ENCODE measurements at places on chromosomes 6 and 20.

GRCh38 chr6:64926051-64926450, 781.0 kb downstream of the EYS start:
- DNase-seq, result no peak

- no peak for DNase-seq
These were observed 1.5 kb downstream of the FAM50B start for GRCh38 chr6:3850451-3851203.

DNA sequence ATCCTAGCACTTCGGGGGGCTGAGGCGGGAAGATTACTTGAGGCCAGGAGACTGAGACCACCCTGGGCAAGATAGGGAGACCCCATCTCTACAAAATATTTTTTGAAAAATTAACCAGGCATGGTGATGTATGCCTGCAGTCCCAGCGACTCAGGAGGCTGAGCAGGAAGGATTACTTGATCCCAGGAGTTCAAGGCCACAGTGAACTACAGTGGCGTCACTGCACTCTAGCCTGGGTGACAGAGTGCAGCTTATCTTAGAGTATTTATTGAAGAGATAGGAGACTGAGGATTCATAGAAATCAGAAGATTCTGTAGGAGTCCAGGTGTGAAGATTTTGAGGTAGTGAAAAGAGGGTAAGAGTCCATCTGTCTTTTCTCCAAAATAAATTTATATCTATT, 45.0 kb downstream of the SLC17A5 start:
- no peak for DNase-seq

DNA sequence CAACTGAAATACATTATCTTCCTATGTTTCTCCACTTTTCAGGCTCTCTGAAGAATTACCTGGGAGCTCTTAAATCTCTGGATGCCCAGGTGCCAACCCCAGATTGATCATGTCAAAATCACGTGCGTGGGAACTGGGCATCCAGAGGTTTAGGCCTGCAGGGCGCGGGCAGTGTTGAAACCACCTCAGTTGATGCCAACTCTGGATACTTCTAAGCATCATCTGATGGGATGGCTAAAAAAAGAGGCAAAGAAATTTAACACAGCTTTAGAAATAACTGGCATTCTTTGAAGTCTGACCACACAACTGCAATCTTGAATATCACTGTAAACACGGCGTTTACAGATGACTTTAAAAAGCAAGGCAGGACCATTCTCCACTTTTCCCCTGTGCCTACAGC, 41.9 kb downstream of the PTGIS start:
- DNase-seq, result no peak

GRCh38 chr6:143449714-143450452, 612 bp downstream of the ADAT2 start:
- DNase-seq, result no peak

DNA sequence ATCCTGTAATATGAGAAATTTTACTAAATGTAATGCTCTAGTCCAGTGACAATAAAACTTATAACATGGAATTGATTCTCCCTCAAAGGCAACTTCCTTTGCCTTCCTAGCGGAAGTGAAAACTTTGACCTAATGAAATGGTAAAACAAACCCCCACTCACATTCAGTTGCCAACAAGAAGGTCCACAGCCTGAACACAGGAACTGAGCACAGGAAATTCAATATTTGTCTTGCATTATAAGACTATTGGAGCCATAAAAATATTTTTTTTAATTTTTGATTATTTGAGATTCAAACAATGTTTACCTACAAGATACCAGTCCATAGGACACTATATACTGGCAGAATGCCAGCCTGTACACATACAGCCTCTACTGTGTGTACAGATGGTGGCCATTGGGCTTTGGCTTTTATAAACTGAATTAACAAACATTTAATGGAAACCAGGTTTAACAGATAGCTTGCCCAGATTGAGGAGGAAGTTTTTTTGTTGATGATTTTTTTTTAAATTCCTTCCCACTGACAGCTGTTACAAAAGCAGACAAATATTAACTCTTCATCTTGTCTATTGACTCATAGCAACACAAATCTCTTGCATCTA, 481.5 kb upstream of the JAG1 start:
- no peak for DNase-seq

GRCh38 chr6:6546318-6547109, 42.0 kb upstream of the LY86 start:
- DNase-seq, result peak; percentile 34

DNA sequence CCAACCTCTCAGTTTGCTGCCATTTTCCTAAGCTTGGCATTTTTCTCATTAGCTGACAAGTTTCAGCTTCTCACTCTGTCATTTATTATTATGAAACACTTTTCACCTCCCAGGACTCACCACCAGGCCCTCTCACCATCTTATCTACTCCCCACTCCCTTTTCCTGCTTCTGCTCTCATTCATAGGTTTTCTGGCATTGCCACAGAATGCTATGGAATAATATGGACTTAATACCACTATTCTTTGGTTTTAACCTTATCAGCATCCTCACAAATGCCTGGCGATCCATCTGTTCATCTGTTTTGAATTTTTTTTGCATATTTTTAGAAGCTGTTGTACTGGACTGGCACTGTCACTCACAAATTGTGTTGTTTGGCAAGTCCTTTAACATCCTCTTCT, 16.4 kb upstream of the LAMA4 start:
- no peak for DNase-seq

DNA sequence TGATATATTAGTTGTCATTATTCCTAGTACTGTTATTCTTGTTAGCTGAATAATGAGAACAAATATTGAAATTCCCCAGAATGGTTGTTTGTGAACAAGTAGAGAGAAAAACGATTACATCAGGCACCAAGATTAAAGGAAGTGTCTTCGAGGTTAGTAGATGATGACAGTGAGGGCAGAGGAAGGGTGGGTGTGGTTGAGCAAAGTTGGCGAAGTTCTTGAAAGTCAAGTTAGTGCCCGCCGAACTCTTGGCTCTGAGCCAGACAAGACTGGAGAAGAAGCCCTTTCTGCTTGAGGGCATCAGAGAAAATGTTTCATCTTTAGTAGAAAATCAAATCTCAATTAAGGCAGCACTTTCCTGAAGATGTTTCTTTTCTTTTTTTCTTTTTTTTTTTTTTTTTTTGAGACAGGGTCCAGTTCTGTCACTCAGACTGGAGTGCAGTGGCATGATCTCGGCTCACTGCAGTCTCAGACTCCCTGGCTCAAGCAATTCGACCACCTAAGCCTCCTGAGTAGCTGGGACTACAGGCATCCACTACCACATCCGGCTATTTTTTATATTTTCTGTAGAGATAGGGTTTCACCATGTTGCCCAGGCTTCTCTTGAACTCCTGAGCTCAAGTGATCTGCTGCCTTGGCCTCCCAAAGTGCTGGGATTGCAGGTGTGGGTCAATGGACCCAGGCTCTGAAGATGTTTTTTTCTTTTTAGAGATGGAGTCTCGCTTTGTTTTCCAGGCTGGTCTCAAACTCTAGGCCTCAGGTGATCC, 77.1 kb downstream of the SGK1 start:
- no peak for DNase-seq

- no peak for DNase-seq
These were observed 123.1 kb downstream of the OLIG3 start for GRCh38 chr6:137370871-137371633.

DNA sequence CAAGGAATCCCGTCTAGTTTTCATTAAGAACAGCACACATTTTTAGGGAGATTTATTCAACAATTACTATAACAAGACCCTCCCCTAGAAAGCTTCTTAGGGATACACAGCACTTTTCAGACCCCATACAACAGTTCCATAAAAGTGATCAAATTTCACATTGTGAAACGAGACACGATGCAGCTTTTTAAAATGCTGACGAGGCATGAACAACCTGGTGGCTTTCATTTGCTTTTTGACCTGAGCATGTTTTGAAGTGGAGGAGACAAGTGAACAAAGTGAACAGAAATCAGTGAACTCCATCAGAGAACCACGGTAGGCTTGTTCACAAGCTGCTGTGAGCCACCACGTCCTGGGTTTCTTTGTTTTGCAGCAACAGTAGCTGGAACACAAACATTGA, 112.2 kb downstream of the PCSK2 start:
- DNase-seq, result no peak

- no peak for DNase-seq
These were observed 82.3 kb upstream of the CD83 start for GRCh38 chr6:14035071-14035847.

- no peak for DNase-seq
These were observed 85.0 kb upstream of the KCNK16 start for GRCh38 chr6:39407446-39407993.

GRCh38 chr20:45128099-45128498, 3.8 kb upstream of the WFDC12 start:
- DNase-seq, result no peak

DNA sequence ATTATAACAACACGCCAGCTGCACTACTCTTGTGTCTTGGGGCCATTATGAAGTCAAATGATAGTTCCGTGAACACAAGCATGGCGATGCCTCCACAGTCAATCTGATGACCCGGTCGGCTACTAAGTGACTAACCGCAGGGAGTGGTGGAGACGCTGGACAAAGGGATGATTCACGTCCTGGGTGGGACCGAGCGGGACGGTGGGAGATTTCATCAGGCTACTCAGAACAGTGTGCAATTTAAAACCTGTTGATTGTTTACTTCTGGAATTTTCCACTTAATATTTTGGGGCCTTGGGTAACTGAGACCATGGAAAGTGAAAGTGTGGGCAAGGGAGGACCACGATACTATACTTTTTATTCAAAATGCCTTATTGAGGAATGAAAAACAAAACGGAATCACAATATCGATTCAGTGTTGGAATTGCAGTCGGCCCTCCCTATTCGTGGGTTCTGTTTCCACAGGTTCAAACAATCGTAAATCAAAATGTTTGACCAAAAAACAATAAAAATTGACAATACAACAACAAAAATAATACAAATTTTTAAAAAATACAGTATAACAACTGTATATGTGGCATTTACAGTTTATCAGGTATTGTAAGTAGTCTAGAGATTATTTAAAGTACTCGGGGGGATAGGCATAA, 66.5 kb downstream of the MYLK4 start:
- no peak for DNase-seq

GRCh38 chr6:22622351-22622750, 53.0 kb downstream of the HDGFL1 start:
- DNase-seq, result no peak

DNA sequence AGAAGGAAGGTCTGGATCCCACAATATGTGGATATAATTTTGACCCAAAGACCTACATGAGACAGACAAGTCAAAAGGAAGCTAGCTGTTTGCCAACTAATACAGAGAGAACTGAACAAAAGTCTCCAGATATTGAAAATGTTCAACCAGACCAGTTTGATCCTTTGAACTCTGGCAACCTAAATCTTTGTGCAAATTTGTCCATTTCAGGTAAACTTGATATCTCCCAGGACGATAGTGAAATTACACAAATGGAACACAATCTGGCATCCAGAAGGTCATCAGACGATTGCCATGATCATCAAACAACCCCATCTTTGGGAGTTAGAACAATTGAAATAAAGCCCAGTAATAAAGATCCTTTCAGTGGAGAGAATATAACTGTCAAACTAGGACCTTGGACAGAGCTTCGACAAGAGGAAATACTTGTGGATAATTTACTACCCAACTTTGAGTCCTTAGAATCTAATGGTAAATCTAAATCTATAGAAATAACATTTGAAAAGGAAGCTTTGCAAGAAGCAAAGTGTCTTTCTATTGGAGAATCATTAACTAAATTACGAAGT, 41.9 kb upstream of the SDHAF4 start:
- DNase-seq, result no peak

- no peak for DNase-seq
These were observed 773 bp upstream of the EPB41L2 start for GRCh38 chr6:131063764-131064272.

GRCh38 chr6:44675449-44675848, 287.9 kb downstream of the CDC5L start:
- DNase-seq, result no peak

GRCh38 chr6:110337486-110337885, 20.7 kb downstream of the METTL24 start:
- no peak for DNase-seq

- DNase-seq, result no peak
These were observed 18.7 kb downstream of the TUBB2B start for GRCh38 chr6:3208775-3209113.

DNA sequence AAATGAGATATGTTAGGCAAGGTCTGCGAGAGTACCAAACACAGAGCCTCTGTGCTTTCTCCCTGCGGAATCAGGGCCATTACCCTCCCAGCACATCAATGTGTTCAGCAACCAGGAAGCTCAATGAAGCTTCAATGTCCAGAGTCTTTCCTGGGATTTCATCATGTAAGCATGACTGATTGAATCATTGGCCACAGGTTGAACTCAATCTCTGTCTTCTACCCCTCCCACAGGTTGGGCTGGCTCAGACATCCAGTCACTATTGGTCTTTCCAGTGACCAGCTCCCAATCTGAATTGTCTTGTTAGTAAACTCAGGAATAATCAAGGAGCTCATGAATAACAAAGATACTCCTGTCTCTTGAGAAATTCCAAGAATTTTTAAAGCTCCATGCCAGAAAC, 2.7 kb upstream of the DTD1 start:
- no peak for DNase-seq

DNA sequence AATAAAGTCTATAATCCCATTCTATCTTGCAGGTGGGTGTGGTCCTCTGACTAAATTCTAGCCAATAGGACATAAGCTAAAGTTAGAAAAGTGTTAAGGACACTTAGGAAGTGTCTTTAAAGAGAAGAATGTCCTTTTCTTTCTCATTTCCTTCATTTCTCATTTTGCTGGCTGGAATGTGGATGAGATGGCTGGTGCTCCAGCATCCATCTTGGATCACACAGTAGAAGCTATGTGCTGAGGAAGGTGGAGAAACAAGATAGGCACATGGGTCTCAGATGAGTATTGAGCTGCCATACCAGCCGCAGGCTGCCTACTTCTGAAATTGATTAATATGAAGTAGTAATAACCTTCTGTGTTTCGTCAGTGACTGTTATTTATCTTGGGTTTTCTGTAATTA, 289.0 kb downstream of the LRFN2 start:
- DNase-seq, result no peak

DNA sequence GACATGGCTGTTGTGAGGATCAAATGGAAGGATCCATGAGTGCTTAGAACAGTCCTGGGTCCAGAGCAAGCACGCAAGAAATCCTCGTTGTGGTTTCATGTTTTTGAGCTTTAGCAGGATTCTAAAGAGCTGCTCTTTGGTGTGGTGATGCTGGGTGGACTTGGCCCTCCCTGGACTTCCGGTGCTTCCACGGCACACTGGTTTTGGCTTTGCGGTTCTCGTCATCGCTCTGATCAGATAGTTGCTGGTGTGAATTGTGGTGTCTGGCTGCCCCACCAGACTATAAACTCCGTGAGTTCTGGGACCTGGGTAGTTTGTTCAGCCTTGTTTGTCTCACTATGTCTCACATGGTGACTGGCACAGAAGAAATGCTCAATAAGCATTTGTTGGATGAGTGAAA, 3.3 kb downstream of the HNF4A start:
- DNase-seq, result no peak

GRCh38 chr6:29748391-29749307, 25.4 kb downstream of the HLA-F start:
- DNase-seq, result peak; percentile 77

- no peak for DNase-seq
These were observed 33.9 kb upstream of the FAM83D start for GRCh38 chr20:38892091-38892981.

Measured in activated naive CD4-positive, alpha-beta T cell (primary cell).